ENCODE measurements at places on chromosomes 3 and 15.

GRCh38 chr15:43799209-43799944 lies 643 bp downstream of the SERINC4 start:
- no peak for DNase-seq

GRCh38 chr3:58434511-58434910 lies 879 bp upstream of the PDHB start:
- DNase-seq: no peak

DNA sequence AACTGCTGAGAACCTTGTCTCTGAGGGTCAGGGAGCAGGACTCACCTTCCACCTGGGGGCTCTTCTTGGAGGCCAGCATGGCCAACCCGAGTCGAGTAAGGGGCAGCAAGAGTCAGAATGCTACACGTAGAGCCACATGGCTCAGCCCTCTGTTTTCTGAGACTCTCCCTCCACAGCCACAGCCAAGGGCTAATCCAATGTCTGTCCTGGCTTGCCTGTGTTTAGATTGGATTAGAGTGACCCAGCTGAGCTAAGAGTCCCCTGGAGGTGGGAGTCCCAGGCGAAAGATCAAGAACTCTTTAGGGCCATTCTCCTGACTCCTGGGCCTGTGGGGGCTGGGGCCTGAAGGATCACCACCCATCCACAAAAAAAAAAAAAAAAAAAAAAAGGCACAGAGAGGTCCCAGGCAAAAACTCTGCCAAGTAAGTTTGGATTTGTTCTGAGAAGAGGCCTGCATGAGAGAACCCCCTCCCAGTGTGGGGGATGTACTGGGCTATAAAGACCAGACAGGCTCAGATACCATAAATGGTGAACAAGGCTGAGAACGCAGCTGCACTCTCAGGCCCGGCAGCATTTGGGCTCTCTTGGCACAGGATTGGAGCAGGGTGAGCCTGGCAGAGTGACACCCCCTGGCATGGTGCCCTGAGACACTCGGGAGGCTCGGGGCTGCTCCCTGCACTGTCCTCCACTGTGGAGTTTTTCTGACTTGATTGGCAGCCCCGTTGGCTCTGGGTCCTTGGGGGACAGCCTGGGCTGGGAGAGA lies 88.0 kb upstream of the OSBPL11 start:
- DNase-seq: no peak

- DNase-seq: no peak
These were observed 1.5 kb upstream of the SKIL start for GRCh38 chr3:170355738-170356595.

DNA sequence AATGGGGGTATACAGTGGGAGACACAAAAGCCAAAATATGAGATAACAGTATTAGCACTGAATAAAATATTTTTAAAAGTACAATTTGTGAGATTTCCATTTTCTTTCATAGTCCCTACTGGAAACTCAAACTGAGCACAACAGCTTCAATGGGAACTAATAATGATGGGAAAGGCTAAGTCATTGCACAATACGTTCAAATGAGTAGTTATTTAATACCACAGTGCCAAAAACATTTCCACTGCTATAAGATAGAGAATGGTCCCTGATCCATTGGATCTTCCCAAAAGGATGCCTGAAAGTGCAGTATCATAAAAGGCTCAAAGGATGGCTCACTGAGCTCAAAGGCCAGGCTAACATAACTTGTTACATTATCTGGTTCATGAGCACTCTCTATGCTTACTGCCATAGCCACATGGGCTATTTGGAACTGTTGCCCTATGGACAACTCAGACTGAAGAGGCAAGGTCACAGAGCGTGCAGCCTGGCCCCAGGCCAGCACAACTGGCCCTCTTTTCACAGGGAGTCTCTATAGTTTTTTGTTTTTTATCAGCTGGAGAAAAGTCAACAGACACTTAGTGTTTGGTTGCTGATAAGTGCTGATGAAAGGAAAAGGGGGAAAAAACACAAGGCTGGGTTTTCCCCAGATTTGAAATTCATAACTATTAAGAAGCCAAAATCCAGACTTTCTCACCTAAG lies 54.1 kb upstream of the PPIB start:
- DNase-seq: no peak

- no peak for DNase-seq
These were observed 54.5 kb downstream of the RGMA start for GRCh38 chr15:93034512-93034911.

- no peak for DNase-seq
These were observed 130.4 kb upstream of the PLXNA1 start for GRCh38 chr3:126852511-126852910.

- no peak for DNase-seq
These were observed 13.8 kb upstream of the SNRPA1 start for GRCh38 chr15:101308604-101309435.

DNA sequence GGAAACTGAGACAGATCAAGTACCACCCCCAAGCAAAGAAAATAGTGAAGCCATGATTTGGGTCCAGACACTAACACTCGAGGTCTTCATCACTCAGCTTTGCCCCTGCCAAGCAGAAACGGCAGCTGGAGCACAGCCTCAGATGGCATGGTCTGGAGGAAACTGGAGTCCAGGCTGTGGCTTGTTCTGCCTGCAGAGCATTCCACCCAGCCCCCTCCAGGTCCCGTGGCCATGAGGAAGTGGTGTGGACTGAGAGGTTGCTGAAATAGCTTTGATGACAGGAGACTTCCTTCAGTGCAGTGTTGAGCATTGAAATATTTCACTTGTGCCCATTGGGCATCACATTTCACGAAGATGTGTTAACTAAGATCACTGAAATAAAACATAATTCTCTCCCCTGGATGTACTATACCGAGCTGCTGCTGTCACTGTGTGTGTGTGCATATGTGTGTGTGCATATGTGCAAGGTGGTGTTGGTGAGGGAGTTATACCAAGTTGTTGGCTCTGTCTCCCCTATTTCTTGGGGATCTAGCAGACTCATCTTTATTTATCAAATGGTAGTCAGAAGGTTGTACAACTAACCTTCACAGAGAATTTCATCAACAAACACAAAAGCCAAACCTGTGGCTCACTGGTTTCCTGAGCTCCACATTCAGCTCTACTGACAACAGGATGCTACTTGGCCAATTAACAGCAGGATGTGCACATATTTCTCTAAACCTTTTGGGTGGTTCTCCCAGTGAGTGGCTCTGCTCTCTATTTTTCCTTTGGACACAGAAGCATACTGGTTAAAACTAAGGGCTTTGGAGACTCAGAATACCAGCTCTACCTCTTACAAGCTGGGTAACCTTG lies 660.1 kb upstream of the CFAP20DC start:
- no peak for DNase-seq

DNA sequence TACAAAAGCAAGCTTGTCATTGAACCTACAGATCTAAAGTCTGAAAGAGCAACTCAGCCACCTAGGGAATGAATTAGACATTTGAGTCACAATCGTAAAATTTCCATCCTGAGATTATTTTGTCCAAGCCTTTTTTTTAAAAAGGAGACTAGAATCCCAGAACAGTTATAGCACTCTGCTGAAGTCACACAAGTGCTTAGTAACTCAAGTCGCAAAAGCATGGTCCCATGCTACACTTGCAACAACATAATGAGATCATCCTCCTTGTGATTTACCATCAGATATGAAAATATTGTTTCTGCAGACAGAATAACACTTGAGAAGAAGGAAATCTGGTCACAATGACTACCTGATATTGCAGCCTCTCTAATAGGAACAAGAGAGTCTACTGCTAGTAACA lies 106.7 kb downstream of the ZIC4 start:
- DNase-seq: no peak

GRCh38 chr3:189455009-189455408 lies 176.2 kb upstream of the TP63 start:
- DNase-seq: no peak

GRCh38 chr3:35743218-35743617 lies 103.9 kb downstream of the ARPP21 start:
- DNase-seq: no peak

DNA sequence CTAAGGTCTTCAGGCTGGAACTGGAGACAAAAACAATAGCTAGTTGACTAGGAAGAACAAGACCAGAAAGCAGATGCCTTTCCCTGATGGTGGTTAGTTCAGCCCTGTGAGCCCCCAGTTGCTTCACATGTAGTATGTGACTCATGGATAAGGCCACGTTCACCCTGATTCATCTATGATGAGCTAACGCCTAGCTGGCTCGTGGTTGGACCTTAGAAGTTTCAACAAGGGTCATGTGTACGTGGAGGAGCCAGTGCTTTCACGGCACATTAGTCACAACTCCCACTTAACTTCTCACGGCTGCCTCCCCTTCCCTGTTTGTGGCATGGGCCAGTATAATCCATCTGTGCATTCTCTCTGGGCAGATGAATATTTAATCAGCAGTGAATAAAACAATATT lies 20.6 kb downstream of the COL8A1 start:
- no peak for DNase-seq

DNA sequence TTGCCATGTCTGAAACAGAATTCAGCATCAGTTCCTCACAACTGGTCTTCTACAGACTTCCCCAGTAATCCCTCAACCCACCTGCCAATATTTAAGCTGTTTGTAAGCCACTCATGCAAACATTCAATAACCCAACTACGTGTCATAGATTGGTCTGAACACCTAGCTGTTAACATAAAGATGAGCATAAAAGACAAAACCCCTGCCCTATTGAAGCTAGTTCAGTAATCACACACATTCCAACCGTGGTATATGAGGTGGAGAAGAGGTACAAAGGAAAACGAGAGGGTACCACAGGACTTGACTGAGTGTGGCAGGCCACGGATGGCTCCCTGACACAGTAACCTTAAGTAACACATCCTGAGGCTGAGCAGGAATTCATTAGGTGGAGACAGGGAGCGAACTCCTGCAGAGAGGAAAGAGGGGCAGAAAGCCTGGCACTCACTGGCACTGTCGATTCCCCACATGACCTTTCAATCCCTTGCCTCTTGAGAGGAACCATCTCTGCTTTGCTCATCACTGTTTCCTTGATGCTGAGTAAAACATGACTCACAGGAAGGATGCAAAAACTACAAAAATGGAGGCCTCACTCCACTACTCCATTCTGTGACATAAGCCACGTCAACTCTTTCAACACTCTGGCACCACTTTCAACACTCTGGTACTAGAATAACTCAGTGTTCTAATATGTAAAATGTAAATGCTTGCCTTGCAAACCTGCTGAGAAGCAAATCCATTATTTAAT lies 31.3 kb downstream of the RPN1 start:
- no peak for DNase-seq

DNA sequence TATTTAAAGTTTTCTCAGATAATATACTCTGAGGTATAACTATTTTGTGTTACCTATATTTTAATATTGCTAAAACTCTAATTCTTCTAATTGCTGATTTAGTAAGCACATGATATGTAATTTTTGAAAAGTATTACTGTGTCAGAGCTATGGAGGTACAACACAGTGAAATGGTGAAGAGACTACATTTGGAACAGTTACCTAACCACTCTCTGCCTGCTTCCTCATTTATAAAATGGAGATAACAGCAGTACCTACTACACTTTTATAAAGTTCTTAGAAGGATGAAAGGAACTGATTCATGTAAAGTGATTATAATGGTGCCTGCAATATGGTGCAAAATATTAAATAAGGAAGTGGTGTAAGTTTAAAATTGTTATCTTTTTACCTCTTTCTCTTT lies 16.3 kb upstream of the NEK10 start:
- DNase-seq: no peak

DNA sequence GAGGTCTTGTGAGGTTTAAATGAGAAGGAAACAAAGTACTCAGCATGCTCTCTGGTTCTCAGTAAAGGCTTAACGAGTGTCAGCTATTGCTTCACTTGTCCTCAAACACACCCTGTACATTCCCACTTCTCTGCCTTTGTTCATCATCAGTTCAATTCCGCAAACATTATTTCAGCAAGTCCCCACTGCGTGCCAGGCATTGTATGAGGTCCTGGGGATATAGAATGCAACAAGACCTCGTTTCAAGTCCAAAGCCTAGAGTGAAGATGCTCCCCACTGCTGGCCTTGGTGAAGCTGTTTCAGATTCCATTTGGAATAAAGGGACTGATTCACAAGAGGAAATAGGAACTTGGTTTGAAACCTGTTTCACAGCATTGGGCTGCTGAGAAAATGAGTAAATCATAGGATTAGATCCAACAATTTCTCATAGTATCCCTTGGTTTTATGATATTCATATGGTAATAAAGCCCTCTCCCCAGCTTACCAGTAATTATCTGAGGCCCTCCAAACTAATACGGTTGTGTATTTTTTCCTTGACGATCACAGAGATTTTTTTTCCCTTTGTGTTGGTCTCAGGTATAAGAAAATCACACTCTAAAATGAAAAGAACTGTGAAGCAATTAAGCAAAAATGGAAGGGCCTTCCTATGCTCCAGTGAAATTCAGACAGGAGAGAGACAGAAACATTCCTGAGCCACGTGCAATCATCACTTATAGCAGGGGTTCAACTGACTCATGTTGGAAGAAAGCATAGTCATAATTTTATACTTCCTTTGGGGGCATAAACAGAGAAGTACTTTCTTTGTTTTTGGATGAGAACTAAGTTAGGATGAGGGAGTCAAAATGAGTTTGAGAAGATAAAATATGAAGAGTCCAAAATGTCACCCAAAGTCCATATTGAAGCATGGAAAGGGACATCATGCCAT lies 258.6 kb downstream of the RORA start:
- no peak for DNase-seq

DNA sequence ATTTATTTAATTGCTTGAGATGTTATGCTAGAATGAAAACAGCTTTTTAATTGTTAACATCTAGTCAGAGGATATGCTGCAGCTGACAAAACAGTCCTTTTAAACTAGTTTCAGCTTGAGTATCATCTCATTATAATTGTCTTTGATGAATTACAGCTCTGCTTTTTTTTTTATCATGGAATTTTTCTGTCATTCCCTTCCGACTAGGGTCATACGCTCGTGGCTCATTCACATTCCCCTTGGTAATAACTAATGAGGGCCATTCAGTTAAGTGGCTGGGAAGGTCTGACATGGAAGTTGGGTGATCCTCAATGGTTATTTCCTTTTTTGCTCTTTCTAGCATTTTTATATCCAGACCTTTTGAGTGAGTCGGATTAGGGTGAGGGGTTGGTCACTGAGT lies 77.0 kb downstream of the PGPEP1L start:
- DNase-seq: no peak

DNA sequence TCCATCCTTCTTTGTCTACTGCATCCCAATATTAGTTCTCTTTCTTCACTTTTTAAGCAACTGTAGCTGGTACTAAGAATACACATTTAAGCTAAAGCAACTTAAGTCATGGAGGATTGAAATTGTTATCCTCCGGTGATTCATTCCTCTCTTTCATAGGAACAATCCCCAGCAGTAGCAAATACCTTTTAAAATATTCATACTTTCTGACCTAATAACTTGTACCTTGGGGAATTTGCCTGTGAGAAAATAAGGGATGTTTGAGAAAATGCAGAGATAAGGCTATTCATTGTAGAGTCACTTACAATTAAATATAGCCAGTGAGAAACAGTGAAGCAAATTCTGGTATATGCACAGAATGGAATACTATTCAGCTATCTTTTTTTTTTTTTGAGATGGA lies 66.0 kb downstream of the VPS13C start:
- no peak for DNase-seq

GRCh38 chr3:144018776-144019175 lies 47.2 kb downstream of the DIPK2A start:
- DNase-seq: no peak

GRCh38 chr3:137460944-137461343 lies 303.2 kb upstream of the SOX14 start:
- DNase-seq: no peak
